ENCODE measurements at places on chromosomes 4 and X.

- no peak for DNase-seq
Measured at GRCh38 chr4:101005659-101006058, 341.7 kb downstream of the PPP3CA start.

DNA sequence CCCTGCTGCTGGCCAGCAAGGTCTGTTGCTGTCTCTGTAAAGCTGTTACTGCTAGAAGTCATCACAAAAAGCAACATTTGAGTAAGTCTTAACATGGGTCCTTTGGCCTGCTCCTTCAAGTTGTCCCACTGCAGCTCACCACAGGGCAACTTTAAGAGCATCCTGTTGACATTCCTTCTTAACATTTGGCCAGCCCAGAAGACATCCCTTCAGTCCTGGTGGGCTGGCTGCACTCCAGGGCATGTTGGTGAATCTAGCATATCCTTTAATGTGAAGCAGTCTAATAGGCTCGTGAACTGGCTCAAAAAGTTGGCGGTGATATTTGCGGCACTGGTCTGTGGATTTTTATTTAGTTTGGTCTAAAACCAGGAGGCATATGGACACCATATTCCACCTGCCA lies 92.2 kb upstream of the MAML3 start:
- no peak for DNase-seq

- no peak for DNase-seq
Measured at GRCh38 chr4:5749568-5749967, 38.6 kb downstream of the EVC start.

DNA sequence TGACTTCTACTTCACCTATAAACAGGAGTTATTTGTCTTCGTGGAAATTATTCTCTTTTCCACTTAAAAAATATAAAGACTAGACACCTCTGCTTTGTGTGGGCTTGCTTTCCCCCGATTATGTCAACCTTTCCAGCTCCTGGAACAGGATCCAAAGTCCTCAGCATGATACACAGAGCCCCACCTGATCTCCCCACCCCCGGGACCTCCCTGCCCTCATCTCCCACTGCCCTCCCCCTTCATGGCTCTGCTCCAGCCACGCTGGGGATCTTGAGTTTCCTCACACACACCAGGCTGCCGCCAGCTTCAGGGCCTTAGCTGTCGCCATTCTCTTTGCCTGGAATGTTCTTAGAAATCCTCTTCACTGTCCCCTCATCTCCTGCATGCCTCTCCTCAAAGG lies 55.3 kb downstream of the MBNL3 start:
- no peak for DNase-seq

- no peak for DNase-seq
Measured at GRCh38 chr4:6224735-6225134, 24.4 kb upstream of the JAKMIP1 start.

DNA sequence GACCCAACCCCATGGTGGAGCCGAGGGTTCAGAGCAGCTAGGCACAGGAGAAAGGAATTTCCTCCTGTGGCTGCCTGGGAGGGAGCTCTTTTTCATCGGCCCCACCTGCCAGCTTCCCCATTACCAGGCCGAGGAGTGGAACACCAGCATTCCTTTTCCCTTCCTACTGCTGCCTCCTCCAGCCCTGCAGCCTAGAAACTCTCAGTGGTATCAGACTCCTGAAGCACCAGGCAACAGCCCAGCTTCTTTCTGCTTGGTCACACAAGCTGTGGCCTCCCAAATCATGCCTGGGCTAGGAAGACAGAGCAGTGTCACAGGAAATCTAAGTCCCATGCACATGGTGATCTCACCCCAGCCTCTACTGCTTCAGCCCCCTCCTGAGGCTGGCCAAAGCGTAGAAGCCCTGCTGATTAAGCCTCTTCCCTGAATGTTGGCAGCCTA lies 30.1 kb downstream of the RTL5 start:
- no peak for DNase-seq

DNA sequence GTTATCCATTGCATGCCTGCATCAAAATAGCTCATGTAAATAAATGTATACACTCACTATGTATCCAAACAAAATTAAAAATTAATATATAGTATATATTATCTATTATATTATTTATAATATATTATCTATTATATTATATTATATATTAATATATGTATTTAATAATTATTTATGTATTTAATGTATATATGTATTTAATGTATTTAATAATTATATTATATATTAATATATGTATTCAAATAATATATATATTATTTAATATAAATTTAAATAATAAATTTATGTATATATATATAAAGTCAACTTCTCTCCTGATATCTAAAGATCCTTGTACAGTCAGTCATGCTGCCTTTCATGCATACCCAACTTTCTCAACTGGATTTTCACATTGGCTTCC lies 82.4 kb downstream of the GPM6A start:
- no peak for DNase-seq

DNA sequence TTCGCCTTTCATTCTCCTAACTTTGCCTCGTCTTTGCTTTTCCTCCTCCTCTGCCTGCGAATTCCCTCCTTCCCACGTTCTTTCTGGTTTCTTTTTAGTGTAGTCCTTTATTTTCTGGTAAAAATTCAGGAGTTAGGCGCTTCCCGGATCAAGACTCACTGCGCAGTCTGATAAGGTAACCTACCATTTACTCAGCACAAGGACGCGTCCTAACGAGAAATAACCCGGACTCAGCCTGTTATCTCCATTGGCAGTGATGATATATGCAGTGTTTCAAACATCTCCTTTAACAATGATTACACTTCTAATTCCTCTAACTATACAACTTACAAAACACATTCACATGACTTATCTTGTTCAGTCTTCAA lies 357 bp upstream of the ETNPPL start:
- DNase-seq: no peak

DNA sequence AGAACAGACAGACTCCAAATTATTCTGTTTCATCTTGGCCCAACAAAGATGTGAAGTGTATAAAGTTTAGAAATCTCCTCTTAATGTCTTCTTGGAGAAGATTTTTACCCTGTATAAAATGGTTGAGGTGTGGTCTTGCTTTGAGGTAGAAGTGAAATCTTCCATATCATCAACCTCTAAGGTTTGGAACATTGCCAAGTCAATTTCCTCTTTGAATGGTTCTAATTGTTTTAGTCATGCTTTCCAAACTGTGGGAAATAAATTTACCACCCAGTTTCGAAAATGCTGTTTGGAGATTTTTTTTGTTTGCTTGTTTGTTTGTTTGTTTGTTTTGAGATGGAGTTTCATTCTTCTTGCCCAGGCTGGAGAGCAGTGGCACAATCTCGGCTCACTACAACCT lies 174.1 kb upstream of the ADAMTS3 start:
- no peak for DNase-seq

DNA sequence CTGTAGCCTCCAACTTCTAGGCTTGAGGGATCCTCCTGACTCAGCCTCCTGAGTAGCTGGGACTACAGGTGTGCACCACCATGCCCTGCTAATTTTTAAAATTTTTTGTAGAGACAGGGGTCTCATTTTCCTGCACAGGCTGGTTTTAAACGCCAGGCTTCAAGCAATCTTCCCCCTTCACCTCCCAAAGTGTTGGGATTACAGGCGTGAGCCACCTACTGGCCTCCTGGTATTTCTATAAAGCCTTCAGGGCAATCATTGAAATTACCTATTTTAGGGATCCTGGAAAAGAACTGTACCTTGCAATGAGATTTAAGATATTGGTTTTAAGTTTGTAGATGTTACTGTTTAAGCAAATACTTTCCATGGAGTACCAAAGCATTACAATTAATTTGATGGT lies 13.5 kb upstream of the PLS3 start:
- DNase-seq: no peak

Data from stimulated activated CD4-positive, alpha-beta T cell treated with anti-CD3 and anti-CD28 coated beads, TNF-alpha, amount 100 ng/mL, for 4 hours (primary cell).